CD8-positive, alpha-beta memory T cell (primary cell): ENCODE measurements at places on chromosomes 5 and 9. TPM values are rescaled to one million over a fixed set of nuclear protein-coding genes. Genes with fewer than 3 reads are reported as not detected.

GRCh38 chr5:64827703-64828102, 59.0 kb downstream of the CWC27 start:
- DNase-seq = no peak

- no peak for DNase-seq
These were observed 209.5 kb downstream of the SLIT3 start for GRCh38 chr5:169091396-169091980.

The FAM221B gene
- not detected for total RNA-seq

GRCh38 chr5:109739741-109740728, 50.3 kb downstream of the MAN2A1 start:
- DNase-seq = no peak

The CATSPER3 gene
- total RNA-seq = 0.18 TPM

- DNase-seq = no peak
These were observed 241.0 kb upstream of the MSX2 start for GRCh38 chr5:174483411-174483810.

DNA sequence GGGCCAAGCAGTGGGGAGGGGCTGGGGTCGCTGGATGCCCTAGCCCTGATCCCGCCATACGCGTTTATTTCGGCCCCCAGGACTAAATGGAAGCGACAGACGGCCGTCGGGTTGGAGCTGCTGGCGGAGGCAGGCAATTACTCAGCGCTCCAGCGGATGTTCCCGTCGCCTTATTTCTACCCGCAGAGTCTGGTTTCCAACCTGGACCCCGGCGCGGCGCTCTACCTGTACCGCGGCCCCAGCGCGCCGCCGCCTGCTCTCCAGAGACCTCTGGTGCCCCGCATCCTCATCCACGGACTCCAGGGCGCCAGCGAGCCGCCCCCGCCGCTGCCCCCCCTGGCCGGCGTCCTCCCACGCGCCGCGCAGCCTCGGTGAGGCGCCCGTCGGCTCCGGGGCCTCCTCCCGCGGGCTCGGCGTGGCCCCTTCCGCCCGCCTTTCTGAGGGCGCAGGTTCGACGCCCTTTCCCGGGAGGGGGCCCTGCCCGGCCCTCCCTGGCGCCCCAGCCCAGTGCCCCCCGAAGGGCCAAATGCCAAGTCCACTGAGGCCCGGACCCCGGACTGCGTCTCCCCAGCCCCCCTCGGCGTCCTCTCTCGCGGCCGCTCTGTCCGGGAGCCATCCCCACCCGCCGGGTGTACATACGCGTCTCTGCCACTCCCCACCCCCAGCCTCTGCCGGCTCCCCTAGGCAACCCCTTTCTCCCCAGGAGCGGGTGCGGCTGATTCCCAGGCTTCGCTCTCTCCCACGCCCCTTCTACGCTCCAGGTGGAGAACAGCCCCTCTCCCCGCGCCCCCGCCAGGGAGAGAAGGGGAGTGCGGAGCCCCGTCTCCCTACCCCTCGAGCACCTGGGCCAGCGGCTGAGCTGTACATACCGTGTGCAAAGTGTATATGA, 7.0 kb downstream of the BARHL1 start:
- DNase-seq = no peak

The ANKRD18A gene
- total RNA-seq = 0.79 TPM

DNA sequence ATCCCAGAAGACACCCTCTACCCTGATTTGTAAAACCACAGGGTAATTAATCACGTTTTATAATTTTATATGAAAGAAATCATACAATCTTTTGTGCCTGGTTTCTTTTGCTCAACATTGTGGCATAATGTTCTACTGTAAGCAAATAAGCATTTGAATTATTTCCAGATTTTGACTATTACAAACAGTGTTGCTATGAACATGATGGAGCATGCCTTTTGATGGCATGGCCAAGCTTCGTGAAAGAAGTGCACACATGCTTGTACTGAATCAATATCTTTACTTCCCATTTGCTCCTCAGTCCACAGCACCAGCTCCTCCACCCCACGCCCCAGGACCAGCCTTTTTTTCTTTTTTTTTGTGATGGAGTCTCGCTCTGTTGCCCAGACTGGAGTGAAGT, 29.9 kb downstream of the ACSL6 start:
- DNase-seq = no peak

DNA sequence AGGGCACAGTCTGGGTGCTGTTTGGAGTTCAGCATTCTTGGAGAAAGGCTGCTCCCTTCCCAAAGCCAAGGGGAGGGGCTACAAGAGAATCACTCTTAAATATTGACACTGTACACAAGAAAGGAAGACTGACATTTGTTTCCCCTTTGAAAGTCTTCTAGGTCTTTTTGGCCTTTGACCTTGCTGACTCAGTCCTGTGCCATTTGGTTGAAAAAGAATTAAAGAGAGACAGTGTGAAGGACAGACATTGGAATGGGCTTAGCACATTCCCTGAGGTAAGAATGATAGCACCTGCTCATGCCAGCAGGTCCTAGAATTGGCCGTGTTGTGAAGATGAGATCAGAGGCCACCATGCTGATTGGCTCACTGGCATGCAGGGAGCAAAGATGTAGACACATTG, 271.4 kb upstream of the ZNF608 start:
- DNase-seq = no peak

GRCh38 chr5:141850244-141850768, 27.9 kb downstream of the PCDH1 start:
- no peak for DNase-seq

The SHOC1 gene
- not detected for total RNA-seq

The PCDHAC1 gene
- not detected for total RNA-seq

GRCh38 chr5:65020492-65020891, 251.8 kb downstream of the CWC27 start:
- no peak for DNase-seq

GRCh38 chr9:928363-929042, 48.0 kb upstream of the DMRT3 start:
- no peak for DNase-seq

DNA sequence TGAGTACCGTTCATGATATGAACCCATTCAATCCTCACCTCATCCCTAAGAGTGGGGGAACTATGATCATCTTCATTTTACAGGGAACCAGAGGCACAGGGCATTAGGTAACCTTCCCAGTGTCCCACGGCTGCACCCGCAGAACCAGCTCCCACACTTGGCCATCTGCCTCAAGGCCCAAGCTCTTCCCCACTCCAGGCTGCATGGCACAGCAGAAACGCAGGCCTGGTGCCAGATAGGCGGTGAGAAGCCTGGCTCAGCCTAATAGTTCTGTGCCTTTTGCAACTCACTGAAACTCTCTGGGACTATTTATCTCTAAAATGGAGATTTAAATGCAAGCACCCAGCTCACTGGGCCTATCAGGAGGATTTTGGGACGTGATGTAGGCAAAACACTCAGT, 90.8 kb upstream of the ZNF618 start:
- DNase-seq = no peak

- DNase-seq = no peak
These were observed 9.9 kb upstream of the HSPA4 start for GRCh38 chr5:133041910-133042309.

GRCh38 chr5:81422671-81423070, 28.7 kb upstream of the ACOT12 start:
- no peak for DNase-seq

DNA sequence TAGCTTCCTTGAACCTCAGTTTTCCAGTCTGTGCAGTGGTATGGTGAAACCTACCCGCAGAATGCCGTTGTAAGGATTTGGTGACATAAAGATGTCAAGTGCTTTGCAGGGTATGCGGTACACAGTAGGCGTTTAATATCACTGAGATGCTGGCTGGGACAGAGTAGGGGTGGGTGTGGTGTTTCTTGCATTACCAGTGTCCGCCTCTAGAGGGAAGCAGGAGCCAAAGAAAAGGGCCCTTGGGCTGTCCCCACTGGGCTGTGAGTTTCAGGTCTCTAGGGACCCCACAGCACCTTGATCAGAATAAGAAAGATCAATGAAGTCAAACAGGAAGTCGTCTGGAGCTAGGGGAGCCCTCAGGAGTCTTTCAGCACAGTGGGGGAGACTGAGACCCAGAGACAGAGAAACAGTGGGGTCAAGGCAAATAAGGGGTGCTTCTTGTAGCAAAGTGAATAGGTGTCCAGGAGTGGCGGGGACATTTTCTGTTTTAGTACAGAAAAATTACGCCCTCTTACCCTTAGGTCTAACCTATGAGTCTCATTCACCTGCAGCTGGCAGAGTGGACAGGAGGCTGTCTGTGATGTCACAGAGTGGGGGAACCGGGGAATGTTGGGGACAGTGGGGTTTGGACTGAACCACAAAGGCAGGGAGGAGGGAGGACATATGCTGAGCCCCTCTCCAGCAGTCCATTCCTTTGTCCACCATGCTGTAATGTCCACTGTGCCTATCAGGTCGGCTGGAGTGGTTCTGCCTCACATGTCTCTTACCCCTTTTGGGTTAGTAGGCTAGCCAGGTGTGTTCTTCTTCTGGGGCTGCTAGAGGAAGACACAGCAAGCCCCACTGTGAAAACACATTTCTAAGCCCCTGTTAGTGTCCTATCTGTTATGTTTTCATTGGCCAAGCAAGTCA, 4.7 kb upstream of the TEX53 start:
- DNase-seq = peak; percentile 29

DNA sequence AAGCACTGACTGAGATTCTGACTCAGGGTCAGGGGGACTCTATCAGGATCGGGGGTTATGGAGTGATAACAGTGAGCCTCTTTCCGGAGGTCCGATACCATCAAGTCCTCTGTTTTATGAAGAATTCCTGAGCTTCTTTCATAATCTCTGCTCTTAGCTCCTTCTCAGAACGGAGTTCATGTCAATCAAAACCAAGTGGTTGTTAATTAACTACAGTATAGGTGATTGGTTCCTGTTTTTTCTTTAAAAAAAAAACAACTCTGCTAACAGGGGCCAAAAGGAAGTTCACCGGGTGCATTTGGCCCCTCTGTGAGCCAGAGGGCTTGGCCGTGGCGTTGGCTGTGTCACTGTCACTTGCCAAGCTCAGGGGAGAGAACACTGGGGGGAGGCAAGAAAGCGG, 4.0 kb downstream of the GFI1B start:
- DNase-seq = no peak

- no peak for DNase-seq
These were observed 4.6 kb upstream of the TERT start for GRCh38 chr5:1299511-1299850.

GRCh38 chr5:146395193-146395592, 51.9 kb upstream of the TCERG1 start:
- no peak for DNase-seq

DNA sequence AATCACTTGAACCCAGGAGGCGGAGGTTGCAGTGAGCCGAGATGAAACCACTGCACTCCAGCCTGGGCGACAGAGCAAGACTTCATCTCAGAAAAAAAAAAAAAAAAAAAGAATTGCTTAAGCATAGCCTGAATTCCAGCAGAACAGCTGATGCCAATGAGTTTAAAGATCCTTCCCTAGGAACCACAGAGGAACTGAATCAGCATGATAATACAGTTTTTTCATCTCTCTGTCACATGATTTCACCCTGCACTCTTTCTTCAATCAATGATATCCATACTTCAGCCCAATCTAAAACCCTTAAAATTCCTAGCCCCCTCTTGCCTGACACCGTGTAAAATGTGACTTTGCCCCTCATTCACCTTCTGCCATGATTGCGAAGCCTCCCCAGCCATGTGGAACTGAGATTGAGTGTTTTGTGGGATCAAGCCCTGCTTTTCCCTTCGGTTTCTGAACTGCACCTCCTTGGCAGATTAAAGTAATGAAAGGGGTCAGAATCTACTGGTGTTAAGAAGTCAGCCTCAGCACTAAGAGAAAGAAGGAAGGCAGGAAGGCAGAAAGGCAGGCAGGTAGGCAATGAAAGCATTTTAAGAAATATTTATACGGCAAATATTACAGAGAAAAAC, 20.9 kb upstream of the DMXL1 start:
- no peak for DNase-seq

The LCP2 gene
- total RNA-seq = 224 TPM

DNA sequence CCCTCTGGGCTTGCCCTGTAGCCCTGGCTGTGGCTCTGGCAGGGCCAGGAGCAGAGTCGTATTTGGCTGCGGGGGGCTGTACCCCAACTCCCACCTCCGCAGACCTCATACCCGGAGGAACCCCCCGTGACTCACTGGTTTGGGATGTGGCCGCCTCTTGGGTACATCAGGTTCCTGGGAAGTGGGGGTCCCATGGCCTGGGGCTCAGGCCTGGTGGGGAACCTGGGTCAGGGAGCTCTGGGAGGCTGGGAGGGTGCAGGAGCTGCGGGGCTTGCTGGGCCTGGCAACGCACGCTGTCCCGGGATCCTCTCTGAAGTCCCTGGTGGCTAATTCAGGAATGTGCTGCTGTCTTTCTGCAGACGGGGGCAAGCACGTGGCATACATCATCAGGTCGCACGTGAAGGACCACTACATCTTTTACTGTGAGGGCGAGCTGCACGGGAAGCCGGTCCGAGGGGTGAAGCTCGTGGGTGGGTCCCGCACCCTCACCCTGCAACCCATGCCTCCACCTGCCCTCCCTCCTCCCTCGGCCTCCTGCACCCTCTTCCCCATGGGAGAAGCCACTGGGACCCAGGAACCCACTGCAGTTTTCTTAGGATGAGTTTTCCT, 2.4 kb downstream of the LCN1 start:
- DNase-seq = no peak

The CCL28 gene
- total RNA-seq = 8.4 TPM

DNA sequence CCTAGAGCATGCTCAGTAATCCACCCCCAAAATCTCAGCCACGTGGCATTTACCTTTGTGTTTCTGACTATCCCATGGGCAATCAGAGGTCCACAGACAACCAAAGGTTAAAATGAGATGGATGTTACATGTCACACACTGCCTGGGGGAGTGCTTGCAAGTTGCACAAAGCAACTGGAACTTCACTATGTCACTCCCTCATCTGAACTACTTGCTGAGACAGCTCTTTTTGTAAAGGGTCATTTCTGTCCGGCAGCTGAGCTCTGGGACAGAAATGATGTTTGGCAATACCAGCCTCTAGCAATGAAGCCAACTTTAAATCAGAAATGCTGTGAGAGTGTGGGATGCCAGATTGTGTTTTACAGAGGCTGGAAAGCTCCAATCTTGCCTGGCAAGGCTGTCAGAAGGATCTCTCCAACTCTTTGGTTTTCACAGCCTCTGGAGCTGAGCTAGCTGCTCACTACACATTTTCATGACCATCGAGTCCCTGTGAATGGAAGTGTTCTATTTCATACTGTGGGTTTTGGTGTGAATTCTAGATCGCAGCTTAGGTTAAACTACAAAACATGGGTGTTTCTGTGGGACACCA, 66.3 kb upstream of the TMEM215 start:
- DNase-seq = no peak

GRCh38 chr9:137141050-137141810, 2.3 kb downstream of the GRIN1 start:
- DNase-seq = no peak

- no peak for DNase-seq
These were observed 1.9 kb downstream of the TBC1D2 start for GRCh38 chr9:98253565-98253964.
